ENCODE measurements at places on chromosomes 6 and 20.

- no peak for DNase-seq
These were observed 138.4 kb upstream of the TENT5A start for GRCh38 chr6:81890846-81891245.

GRCh38 chr20:20362774-20363433, 5.0 kb upstream of the INSM1 start:
- no peak for DNase-seq

- no peak for DNase-seq
These were observed 61.7 kb downstream of the PYGB start for GRCh38 chr20:25309395-25310267.

DNA sequence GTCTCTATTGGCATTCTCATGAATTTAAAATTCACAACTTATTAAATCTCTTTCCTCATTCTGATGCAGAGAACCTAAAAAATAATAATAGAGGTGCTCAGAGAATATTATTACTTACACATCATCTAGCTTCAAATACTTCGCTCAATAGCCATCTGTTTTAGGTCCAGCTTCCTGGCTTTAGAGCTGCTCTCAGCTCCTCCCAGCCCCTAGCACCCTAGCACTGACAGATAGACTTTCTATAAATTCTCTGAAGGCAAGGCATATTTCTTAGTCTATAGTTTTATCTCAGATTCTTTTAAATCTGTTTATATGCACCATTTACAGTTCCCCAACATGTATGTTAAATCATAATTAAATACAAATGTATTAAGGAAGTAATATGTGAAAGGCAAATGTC, 281.3 kb downstream of the PTPRK start:
- no peak for DNase-seq

GRCh38 chr20:35294293-35294685, 2.1 kb upstream of the FAM83C start:
- no peak for DNase-seq

DNA sequence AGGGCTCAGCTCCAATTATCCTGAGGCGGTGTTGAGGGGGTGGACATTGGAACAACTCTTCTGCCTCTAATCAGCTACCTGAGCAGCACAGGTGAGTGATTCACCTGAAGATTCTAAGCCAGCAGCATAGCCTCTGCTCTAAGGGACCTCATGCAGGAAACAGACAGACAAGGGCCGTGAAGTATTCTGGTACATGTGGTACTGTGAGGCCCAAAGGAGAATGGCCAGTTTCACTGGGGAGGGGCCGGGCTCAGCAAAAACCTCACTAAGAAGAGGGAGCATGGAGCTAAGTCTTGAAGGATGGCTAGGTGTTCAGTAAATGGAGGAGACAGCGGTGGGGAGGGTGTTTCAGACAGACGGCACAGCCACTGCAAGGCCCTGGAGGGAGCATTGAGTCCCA, 58.5 kb upstream of the CCDC167 start:
- DNase-seq: no peak

DNA sequence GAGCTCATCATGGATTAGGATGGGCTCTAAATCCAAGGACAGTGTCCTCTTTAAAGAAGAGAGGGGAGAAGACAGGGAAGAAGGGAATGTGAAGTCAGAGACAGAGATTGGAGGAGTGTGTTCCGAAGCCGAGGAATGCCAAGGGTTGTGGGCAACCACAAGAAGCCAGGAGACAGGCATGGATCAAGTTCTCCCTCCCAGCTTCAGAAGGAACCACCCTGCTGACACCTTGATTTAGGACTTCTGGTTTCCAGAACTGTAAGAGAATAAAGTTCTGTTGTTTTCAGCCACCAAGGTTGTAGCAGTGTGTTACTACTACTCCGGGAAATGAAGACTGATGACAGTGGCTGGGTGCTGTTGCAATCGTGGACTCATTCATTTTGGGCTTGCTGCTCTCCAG, 120.1 kb downstream of the RPS12 start:
- no peak for DNase-seq

DNA sequence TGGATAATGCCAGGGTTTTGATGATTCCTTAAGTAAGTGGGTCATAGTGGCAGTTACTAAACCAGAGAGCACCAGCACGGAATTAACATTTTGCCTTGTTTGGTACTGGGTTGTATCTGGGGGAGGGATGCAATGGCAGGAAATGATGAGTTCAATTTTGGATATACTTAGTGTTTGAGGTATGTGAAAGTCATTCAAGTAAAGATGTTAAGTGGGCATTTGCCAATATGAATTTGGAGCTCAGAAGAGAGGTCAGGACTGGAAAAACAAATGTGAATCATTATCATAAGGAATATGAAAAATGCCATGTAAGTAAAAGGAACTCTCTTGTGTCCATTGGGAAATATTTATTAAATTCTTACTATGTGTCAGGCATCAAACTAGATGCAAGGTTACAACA, 6.2 kb downstream of the PXT1 start:
- no peak for DNase-seq

DNA sequence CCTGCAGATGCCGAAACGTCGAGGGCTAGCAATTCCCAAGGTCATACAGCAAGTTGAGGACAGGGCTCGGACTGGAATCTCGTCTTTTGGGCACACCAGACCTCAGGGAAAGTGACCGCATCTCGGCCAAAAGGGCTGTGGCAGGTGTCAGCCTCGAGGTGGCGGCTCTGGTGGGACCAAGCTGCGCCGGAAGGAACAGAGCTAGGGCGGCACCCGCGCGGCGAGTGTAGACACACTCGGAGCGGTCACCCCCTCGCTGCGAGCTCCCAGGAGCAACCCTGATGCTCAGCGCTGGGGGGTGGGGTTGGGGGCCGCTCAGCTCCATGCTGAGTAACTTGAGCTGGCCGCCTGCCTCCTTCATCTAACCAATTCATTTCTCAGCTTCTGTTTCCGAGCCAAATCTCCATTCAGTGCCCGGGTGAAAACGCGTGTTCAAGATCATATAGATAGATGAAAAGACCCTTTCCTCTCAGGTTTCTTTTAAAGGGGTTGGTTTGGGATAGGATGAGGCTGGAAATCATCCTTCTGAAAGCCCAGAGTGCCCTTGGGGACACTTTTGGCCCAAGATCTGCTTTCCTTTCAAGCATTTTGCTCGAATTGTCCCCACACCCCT, 2.2 kb upstream of the TUBB2B start:
- no peak for DNase-seq

GRCh38 chr20:59374261-59374660, 73.8 kb downstream of the EDN3 start:
- DNase-seq: no peak

GRCh38 chr20:57659517-57660180, 39.4 kb upstream of the ZBP1 start:
- peak; percentile 3 for DNase-seq

DNA sequence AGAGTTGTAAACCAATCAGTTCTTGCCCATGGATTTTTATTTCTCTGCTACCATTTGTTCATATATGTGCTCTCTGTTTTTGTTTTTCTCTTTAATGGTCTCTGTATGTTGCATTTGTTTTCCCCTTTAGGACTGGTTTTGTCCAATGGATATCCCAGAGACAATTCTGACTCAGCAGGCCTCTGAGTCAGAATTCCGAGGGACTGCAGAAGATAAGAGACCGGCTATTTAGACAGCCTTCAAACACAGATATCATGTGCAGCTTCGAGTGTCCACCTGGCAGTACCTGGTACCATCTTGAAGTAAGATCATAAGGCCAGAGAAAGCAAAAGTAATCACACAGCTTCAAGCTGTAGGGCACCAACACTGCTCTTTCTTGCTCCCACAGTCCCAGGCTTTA, 125.5 kb downstream of the ELOVL4 start:
- no peak for DNase-seq

DNA sequence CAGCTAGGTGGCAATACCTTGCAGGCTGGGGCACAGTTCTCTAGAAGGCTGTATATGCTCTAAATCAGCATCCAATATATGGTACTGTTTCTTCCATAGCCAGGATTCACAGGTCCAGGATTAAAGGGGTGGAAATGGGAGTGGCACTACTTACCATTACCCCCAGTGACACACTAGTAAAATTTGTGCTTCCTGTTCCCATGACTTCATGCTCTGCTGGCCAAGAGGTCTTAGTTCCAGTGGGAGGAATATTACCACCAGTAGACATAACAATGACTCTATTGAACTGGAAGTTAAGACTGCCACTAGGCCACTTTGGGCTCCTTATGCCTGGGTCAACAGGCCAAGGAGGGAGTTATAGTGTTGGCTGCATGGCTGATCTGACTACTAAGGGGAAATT, 174.3 kb upstream of the TNFAIP3 start:
- DNase-seq: no peak

DNA sequence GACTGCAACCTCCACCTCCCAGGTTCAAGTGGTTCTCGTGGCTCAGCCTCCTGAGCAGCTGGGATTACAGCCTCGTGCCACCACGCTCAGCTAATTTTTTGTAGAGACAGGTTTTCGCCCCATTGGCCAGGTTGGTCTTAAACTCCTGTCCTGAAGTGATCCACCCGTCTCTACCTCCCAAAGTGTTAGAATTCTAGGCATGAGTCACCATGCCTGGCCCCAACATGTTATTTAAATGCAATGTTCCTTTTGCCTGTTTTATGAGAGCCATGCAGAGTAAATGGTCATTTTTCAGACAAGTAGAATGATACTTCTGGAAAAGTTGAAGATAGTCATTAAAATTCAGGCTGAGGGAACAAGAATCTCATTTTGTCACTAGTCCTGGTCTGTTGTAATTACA, 43.8 kb upstream of the RPS6KA2 start:
- DNase-seq: no peak

GRCh38 chr20:58469616-58470015, 45.6 kb downstream of the APCDD1L start:
- no peak for DNase-seq

DNA sequence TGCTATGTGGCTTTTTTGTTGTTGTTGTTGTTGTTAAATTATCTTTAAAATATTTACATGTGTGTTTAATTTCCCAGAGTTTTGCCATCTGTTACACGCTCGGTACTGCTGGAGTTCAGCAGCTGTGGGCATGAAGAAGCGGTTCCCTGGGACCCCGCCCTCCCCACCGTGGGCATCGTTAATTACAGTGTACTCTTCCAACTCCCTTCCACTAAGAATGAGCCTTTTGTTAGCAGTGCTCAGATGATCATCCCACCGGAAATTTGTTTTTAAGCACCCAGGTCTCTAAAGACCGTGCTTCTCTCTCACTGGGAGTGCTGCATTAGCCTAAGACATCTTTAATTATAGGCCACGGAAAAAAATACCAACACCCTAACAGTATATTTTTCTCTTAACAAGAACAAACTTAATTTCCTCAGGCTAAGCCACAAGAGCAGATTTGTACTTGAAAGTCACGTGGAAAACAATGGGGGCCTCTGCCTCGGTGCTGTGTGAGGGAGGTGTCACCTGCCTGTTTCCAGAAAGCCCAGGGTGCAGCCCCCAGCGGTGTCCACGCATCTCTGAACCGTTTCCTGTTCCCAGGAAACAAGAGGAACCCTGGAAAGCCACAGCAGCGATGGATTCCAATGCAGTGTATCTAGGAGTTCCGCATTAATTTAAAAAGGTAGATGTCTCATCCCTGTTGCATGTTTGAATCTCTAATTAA, 113.3 kb upstream of the FRMD1 start:
- DNase-seq: no peak

GRCh38 chr6:132400883-132401617, at the start of gene MOXD1:
Gene MOXD1 (minus strand): TSS chr6:132401475. CDS start chr6:132401426, 49 bp downstream.
- no peak for DNase-seq

DNA sequence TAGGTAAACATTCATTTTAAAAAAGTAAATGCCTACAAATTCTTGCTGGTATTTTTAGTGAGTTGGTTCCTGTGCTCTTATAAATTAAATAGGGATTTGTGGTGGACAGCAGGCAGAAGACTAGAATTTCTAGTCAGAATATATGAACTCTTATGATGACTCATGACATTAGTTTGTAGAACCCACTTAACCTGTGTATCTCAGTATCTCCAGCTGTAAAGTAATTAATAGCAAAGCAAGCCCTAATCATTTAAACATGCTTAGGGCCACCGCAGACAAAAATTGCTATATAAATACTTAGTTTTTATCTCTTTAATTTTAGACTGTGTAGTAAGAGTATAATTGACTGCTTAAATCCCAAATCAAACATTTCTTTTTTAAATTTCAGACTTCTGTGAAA, 2.4 kb downstream of the FAM135A start:
- DNase-seq: no peak

DNA sequence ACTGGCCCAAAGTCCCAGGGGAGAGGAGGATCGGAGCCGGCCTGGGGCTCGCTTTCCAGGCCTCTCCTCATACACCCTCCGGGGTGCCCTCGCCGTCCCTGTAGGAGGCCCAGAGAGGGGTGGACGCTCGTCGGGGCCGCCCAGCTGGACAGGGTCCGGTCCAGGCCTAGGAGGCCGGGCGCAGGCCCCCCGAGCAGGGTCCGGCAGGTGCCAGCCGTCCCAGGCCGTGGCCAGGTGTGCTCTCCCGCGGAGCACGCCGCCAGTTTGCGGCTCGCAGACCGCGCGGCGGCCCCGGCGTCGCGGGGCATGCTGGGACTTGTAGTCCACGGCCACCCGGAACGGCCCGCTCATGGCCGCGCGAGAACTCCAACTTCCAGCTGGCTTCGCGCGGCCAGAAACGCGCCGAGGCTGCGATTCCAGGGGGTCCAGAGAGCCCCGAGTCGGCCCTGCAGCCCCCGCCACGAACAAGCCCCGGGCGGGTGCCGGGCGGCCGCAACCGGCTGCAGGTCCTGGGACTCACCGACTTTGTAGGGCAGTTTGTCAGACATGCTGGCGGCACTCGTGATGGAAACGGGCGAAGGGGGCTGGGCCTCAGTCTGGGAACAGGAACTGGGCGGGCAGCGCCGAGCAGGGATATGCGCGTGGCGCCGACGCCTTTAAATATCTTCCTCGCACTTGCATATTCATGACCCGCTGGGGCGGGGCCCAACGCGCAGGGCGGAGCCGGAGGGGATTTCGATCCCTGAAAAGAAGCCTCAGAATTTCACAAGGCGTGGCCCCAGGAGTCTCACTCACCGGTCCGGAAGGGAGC, at the start of gene AHCY:
Gene AHCY, minus strand, starts transcription at position 633 of the 811 bp plus-strand sequence. Its CDS starts 85 bp downstream, at position 548.
- DNase-seq: peak; percentile 96

- no peak for DNase-seq
These were observed 97.9 kb downstream of the BMP5 start for GRCh38 chr6:55777469-55777868.

GRCh38 chr6:154127657-154128056, 88.6 kb downstream of the OPRM1 start:
- DNase-seq: no peak

GRCh38 chr6:154359161-154359574, 2.6 kb upstream of the IPCEF1 start:
- DNase-seq: no peak

GRCh38 chr6:5155906-5156305, 70.8 kb downstream of the PPP1R3G start:
- no peak for DNase-seq

DNA sequence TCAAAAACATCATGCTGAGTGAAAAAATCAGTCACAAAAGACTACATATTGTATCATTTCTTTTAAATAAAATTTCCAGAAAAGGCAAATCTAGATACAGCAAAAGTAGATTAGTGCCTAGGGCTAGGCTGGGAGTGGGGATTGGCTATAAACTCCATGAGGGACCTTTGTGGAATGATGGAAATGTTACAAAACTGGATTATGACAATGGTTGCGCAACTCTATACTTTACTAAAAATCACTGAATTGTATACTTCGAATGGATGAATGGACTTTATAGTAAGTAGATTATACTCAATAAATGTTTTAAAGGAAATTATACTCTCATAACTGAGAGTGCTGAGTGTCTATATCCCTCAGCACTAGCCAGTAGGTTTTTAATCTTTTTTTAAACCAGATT, 4.3 kb downstream of the HMGN3 start:
- DNase-seq: no peak

Measured in thoracic aorta (tissue), 2 donors.